ENCODE measurements at places on chromosomes 6 and 20.

GRCh38 chr20:10521068-10521831 lies 86.1 kb downstream of the SLX4IP start:
- peak; percentile 82 for DNase-seq

DNA sequence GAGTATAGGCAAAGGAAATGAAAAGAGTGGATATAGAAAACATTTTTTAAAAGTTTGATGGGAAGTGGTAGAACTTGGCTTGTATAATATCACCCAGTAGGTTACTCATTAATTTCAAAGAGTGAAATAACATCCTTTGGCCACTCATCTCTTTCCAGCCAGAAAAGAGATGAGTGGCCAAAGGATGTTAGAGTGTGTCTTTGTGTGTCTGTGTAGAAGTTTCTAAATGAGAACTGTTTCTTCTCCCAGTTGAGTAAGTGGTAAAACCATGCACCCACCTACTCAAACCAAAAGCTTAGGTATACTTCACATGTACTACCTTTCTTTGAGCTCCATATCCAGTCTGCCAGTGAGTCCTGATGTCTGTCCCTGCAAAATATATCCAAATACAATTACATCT lies 47.7 kb upstream of the TMEM244 start:
- no peak for DNase-seq

DNA sequence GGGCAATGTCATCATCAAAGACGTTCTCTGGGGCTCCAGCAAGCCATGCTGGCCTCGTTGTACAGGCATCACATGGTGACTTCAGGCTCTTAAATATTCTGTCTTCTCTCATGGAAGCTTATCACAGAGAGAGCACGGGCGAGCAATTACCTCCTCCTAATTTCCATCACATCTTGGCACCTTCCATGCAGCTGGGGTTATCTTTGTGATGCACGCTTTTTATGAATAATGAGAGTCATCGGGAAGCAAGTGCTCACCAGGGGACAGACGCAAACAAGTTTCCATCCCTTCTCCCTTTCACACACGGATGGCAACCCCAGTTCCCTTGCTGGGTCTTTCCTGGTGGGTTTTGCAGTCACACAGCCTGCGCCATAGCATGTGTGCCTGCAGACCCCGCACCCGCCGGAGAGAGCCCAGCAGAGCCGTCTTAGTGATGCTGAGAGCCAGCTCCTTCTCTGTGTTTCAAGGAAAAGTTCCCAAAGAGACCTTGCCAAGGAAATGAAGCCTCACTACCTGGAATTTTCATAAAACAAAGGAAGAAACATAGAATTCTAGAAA lies 116.3 kb upstream of the AFDN start:
- no peak for DNase-seq

GRCh38 chr20:19566226-19566945 lies 191.7 kb upstream of the RIN2 start:
- DNase-seq: peak; percentile 4

DNA sequence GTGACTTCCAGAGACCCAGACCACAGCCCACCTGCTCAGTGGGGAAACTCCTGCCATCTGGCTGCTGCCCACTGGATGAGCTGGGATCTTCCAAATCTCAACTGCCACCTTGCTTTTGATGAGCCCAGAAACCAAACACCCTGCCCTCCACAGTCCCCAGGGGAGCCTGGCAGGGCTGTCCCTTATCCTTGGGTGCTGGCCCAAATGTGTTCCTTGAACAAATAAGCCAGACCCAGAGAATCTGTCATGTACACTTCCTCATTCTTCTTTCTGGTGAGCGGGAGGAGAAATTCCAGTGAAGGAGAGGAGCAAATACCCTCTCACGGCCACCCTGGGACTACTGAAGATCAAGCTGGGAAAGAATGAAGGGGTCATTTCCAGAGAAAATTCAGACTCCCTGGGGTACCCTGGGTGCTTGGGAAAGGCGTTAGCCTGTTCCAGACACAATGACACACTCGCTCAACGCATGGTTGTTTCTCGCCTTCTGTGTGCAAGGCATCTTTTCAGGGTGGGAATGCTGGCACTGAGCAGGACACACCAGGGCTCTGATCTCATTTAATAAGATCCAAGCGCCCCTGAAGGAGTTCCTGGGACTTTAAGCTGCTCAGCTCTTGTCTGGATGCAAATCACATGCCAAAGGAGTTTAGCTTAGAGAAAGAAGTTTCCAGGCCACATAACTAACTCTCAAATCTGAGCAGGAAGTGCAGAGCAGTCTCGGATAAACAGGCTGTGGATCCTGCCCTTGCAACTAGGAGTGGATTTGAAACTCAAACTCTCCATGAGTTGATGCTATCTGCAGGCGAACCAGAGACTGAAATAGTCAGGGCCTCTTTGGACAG lies 38.5 kb downstream of the PXDC1 start:
- DNase-seq: no peak

- DNase-seq: peak; percentile 1
Measured at GRCh38 chr6:146595972-146596731, 2.6 kb upstream of the ADGB start.

DNA sequence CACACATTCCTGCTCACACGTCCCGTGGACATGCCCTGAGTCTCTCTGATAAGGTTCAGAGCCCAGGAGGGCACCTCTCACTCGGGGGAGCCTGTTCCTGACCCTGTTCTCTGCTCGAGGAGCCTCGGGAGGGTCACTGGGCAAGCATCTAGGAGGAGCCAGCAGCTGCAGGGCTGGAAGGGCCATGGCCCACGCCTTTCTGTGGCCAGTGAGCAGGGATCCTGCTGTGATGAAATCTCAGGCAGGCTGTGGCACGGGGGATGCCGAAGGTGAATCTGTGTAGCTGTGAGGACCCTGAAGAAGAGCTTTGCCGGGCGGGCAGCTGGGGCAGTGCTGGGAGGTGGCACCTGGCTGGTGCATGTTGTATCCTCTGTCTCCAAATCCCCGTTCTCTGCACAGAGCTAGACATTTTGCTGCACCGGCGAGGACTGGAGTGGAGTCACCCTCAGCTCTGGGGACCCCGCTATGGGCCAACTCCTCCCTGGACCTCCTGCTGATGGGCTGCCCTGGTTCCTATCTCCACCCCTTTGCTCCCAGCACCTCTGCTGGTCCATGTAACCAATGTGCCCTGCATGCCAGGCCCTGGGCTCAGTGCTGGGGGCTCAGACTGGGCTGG lies 7.1 kb upstream of the NPBWR2 start:
- DNase-seq: no peak

GRCh38 chr6:4178737-4179333 lies 43.5 kb upstream of the ECI2 start:
- no peak for DNase-seq

DNA sequence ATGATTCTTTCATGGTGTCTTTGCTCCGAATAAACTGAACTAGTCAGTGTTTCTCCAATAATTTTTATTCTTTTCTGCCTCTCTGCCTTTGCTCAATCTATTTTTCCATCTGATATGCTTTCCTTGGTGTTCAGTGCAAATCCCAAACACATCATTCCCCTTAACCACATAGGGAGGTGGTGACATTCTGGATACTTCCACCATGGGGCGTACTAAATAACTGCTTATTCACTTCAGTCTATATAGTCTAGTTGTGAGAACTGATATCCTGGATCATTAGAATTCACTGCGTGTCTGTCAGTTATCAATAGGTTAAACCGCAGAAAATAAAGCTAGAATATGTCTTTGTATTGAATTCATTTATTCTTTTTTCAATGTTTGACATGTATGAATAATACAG lies 83.1 kb downstream of the KCNQ5 start:
- DNase-seq: no peak

GRCh38 chr6:115954740-115955139 lies 106.0 kb downstream of the FRK start:
- no peak for DNase-seq

DNA sequence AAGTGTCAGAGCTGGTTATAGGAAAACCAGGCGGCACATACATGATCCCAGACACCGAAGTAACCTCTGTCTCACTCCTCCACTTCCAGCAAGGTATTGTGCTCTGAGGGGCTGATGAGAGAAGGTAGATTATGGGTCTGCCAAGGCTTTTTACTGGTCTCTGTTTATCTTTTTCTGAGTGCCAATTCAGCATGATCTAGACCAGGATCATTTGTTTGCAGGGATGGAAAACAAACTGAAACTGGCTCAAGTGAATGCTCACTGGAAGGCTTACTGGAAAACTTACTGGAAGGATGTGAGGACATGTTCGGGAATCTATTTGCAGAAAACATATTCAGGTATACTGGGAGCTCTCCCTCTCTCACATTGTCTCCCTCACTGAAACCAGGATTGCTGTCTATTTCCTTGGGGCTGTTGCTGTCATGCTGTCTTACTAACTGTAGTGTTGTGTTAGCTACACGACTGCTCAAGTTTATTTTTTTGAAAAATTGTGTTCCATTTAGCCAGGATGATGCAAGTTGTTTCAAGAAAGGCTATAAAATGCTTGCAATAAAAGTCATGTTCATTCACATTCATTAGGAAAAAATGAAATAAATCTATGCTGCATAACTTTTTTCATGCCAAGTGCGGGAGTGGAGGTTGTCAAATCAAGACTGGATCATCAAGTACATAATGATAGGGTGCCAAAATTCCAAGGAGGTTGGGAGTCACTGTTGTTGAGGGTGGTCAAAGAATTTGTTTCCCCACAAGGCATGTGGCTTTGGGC lies 37.0 kb downstream of the KLHL31 start:
- DNase-seq: peak; percentile 60

- DNase-seq: no peak
Measured at GRCh38 chr6:22300273-22300998, 3.6 kb upstream of the PRL start.

DNA sequence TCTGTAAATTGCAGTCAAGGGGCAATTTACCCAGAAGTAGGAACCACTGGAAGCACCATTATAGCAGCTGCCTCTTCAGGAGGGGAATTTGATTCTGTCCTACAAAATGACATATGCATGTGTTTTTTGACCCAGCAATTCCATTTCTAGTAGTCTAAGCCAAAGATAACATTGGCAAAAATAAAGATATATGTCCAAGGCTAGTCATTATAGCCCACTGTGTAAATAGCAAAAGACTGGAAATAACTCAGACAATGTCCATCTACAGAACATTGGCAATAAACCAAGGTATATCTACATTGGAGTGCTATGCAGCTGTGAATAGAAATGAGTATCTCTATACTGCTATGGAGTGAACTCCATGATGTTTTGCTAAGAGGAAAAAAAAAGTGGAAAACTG lies 12.5 kb upstream of the PANK2 start:
- no peak for DNase-seq

GRCh38 chr6:125906158-125906998 lies 50.2 kb upstream of the HINT3 start:
- peak; percentile 10 for DNase-seq

DNA sequence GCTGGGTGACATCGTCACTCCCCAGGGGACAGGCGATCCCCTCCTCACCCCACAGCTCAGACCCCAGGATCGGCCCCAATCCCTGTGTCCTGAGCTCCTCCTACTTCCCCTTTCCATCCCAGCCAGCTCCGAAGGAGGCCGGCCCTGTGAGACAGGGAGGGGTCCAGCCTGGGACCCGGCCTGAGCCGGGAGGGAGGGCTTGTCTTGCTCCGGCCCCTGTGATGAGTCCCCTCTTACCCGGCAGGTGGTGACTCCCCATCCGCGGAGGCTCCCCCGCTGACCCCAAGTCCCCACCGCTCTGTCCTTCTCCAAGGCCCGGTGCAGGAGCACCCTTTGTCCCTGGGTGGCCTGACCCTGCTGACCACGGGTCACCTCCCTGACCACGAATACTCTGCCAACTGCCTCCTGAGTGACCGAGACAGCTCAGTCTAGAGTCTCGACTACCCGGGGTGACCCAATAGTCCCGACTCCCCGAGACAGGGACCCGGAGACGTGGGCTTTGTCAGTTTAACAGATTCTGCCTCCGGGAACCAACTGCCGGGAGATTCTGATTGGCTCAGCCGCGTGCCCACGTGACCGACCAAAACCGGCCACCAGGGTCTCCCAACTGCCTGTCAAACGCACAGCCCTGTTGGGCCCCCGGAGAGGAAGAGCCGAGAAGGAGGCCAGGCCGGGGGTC lies 187.4 kb upstream of the PROKR2 start:
- DNase-seq: no peak

DNA sequence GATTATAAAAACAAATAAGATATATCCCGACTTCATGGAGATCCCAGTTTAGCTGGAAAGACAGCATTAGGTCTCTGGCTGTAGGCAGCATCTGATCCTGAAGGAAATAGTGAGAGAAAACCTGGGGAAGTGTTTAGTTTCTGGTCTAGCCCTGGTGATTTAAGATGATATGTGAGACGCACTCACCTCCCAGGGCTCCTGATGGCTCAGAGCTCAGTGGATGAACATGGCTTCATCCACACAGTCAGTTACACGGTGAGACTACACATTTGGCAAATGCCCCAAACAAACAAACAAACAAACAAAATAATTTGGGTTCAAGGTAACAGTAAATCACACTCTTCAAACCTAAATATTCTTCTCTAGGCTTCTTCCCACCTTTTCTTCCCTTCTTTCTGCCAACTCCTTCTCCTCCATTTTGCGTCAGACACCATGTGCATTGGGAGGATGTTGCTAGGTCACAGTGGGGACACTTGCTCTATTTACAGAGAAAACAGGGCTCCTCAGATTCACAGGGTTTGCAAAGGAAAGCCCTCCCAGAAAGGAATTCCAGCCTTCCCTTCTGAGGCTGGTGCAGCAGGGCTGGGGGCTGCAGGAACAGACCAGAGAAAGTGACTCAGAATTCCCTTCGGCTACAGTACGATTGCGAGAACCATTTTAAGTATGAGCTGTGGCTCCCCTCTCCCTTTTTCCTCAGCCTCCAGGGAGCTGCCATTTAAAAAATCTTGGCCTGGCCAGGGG lies 59.6 kb upstream of the SALL4 start:
- DNase-seq: peak; percentile 21

- no peak for DNase-seq
Measured at GRCh38 chr6:67200626-67201403, 1434.3 kb upstream of the ADGRB3 start.

DNA sequence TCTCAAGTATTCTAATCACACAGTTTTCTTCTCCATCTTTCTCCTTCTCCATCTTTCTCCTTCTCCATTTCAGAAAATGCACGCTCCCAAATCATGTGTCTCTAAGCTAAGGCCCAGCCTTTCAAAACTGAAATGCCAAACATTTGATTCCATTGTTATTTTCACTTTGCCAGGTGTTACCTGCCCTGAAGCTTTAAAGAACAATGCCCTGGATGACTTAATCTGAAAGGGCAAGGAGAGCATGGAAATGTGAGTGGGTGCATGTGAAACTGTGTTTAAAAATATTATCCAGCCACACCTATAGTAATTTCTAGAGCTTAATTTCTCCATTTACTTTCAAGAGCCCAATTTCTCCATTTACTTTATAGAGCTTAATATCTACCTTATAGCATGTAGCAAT lies 42.4 kb upstream of the GCLC start:
- DNase-seq: no peak

- peak; percentile 66 for DNase-seq
Measured at GRCh38 chr6:110398778-110399177, 16.6 kb downstream of the DDO start.

GRCh38 chr6:131210469-131210868 lies 75.2 kb downstream of the AKAP7 start:
- no peak for DNase-seq

- DNase-seq: no peak
Measured at GRCh38 chr6:170130771-170131241, 160.1 kb downstream of the DLL1 start.

GRCh38 chr6:138250513-138251247 lies 32.4 kb upstream of the PBOV1 start:
- DNase-seq: peak; percentile 10

All from A172 (cell line).